ENCODE measurements at places on chromosomes 6 and 20.

DNA sequence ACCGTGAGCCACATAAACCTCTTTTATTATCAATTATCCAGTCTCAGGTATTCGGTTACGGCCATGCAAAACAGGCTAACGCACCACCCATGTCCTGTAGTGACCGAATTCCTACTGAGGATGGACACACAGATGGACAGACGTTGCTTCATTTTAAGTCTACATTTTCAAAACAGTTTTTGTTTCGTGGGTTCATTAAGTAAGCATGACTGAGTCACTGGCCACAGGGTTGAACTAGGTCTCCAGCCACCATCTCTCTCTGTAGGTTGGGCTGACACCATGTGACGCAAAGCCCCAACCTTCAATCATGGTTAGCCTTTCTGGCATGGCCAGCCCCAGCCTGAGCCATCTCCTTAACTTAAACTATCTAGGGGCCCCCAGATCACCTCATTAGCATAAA, 110.0 kb upstream of the SLC22A23 start:
- DNase-seq, result no peak

DNA sequence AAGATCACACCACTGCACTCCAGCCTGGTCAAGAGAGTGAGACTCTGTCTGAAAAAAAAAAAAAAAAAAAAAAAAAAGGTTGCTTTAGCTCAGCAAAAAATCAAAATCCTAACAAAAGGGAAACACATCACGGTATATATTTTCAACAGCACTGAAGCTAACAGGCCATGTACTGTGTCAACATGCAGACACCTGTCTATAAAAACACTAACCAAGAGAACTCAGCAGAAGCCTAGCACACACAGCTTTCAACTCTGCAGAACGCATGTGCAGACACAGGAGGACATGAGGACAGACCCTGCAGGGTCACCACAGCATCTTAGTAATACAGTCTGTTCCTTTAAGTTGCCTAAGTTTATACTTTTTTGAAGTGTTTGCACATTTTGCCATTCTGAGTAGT, 13.5 kb downstream of the NINL start:
- no peak for DNase-seq

DNA sequence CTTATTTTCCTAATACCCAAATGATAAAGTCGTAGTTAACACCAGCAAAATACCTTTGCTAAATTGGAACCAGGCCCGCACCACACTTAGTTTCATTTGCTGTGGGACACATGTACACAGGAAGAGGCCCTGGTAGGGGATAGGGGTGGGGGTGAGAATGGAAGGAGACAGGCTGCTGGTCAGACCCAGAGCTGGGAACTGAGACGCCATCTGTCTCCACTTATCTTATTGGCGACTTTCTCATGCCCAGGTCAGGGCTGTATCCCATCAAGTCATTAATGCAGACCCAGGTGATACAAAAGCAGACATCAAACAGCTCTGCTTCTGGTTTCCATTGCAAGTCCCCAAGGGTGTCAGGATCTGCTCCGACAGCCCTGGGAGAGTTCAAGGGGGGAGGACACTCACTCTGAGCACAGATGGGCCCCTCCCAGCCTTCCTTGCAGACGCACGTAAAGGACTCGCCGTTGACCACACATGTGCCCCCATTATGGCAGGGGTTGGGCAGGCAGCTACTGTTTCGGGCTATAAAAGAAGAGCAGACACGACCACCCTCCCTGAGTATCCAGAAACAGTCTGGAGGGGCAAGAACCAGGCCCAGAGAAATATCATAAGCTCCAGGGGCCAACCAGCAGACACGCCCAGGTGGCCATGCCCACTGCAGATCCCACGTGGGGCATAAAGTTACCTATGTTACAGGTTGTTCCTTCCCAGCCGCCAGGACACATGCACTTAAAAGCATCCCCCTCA, 29.2 kb downstream of the JAG1 start:
- DNase-seq, result no peak

DNA sequence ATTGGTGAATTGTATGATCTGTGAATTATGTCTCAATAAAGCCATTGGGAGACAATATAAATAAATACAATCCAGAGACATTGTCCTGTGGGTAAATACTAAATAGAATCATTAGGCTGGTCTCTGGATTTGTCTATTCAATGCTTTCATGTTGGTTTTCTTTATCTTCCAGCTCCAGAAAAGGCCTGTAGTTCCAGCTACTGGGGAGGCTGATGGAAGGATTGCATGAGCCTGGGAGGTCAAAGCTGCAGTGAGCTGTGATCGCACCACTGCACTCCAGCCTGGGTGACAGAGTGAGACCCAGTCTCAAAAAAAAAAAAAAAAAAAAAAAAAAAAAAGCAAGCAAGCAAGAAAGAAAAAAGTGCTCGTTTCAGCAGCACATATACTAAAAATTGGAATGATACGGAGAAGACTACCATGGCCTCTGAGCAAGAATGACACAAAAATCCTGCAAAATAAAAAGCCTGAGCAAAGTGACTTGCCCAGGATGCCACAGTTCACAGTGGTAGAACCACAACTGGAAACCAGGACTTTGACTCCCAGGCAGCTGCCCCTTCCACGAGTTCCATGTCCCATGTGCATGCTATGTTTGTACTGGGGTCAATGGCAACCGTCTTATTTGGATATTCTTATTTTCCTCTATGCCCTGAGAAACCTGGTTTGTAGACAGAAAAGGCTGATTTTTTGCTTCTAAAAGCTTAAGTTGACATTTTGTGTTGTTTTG, 33.6 kb upstream of the GMPR start:
- no peak for DNase-seq

GRCh38 chr6:140554421-140554820, 1180.0 kb upstream of the CITED2 start:
- no peak for DNase-seq

DNA sequence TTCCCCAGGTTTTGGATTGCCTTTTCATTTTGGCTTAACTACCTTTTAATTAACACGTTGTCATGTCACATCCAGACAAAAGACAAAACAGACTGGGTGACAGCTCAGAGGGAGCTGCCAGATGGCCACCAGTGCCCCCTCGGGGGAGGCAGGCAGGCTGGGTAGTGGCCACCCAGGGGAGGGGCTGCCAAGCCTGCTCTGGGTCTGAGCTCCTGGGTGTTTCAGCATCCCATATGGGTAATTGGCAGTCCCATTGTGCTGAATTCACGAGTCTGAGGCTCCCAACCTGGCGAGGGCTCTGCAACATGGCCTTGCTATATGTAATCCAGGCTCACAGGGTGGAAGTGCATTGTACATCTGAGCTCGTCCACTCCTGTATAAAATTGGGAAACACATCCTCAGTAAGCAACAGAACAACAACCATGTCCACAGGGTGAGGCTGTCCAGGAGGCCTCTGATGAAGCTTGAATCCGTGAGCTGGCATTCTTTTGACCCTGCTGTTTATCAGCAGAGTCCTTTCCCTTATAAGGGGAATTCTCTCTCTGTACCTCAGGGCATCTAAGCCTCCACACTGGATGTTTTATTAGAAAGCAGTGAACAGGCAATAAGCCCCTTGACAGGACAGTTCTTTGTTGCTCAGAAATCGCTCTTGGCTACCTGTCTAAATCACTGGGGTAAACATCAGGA, 111.7 kb upstream of the SLC22A23 start:
- DNase-seq, result no peak

DNA sequence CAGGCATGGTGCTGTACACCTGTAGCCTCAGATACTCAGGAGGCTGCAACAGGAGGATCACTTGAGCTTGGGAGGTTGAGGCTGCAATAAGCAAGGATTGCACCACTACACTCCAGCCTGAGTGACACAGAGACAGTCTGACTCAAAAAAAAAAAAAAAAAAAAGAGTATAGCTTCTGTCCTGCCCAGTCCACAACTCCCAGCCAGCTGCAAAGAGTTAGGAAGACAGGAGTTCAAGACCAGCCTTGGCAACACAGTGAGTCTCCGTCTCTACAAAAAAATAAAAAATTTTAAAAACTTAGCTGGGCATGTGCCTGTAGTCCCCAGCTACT, 28.3 kb upstream of the TLDC2 start:
- DNase-seq, result no peak

DNA sequence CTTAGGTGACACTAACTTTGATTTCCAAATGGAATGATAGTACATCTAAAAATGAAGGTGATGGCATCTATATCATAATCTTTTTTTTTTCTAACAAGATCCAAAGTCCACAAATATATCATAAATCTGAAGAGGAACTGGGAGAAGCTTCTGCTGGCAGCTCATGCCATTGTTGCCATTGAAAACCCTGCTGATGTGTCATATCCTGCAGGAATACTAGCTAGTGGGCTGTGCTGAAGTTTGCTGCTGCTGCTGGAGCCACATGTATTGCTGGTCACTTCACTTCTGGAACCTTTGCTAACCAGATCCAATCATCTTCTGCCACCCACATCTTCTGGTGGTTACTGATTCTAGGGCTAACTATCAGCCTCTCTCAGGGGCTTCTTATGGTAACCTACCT, 27.4 kb upstream of the KHDC1 start:
- no peak for DNase-seq

GRCh38 chr6:46867411-46867810, 54.3 kb downstream of the ADGRF5 start:
- no peak for DNase-seq

DNA sequence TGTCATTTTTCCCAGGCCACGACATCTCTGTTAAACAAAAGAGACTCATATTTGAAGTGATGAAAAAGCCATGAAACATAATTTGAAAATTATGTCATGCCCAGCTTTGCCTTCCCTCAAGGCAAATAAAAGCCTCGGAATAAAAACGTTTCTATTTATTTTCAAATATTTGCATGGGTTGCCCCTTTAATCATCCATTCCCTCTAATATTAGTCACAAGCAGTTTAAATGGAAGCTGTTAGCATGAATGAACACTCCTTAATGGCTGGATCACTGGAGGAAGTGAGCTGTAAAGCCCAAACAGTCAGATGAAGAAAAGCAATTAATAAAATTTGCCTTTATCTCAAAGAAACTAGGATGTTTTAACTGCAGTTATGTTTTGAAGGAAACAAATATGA, 69.3 kb upstream of the STMND1 start:
- no peak for DNase-seq

DNA sequence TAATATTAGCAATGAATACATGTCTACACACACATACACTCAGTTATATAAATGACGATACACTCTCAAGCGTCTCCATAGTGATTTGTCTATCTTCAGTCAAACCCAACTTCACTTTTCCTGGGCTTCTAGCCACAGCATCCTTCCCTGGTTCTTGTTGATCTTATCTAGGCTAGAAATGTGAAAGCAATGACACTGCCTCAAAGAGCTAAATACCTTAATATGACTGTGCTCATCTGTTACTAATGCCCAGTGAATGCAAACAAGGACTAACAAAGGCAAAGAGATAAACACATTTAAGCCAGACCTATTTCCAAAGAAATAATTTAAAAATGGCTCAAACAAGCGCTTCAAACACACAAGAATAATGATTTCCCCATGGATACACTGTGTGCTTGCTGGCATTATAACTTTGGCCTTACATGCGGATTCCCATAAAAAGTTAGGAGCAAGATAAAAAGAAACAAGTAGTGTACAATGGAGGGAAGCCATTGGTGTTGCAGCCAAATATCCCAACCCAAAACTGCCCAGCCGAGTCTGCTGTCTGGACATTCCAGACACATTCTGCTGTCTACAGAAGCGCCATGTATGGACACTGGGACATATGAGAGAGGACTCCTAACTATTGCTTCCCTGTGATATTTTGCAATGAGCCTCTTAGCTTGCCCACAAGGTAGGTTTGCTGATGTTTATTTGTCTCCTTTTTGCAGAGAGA, 19.5 kb upstream of the DAAM2 start:
- DNase-seq, result no peak

- no peak for DNase-seq
Measured at GRCh38 chr6:139175389-139175948, 40.6 kb downstream of the HECA start.

- no peak for DNase-seq
Measured at GRCh38 chr20:23634985-23635767, 2.6 kb downstream of the CST3 start.

DNA sequence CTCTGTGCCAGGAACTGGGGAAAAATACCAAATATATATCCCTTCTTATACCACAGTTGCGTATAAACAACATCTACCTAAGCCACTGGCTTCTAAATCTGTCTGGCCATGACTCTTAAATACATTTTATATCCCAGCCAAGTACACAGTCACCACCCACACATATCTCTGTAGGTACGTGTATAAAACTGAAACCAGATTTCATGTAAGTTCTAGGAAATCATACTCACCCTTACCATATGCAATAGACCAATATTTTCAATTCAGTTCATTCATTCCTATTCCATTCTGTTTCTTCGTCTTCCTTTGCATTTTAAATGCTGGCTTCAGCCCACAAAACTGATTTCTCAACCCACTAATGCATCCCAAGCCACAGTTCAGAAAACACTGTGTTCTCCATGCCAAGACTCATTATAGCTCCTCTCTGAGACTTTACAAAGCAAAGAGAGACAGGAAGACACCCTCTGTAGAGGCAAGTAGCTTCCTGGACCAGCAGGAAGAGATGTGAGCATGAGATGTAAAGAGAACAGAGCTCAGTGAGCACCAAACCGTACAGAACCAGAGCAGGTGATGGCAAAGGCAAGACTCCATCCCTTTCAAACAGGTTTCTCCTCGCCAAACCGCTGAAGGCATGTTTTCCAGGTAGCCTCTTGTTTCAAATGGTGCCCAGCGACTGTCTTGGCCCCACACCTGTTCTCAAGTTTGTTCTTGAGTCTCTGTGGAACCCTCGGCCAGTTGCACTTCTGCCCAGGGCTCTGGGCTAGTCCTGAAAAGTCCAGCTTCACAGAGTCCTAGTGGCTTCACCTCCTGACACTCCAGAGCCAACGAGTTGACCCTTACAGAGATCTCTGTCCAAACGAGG, 18.7 kb downstream of the FAM50B start:
- DNase-seq, result no peak

DNA sequence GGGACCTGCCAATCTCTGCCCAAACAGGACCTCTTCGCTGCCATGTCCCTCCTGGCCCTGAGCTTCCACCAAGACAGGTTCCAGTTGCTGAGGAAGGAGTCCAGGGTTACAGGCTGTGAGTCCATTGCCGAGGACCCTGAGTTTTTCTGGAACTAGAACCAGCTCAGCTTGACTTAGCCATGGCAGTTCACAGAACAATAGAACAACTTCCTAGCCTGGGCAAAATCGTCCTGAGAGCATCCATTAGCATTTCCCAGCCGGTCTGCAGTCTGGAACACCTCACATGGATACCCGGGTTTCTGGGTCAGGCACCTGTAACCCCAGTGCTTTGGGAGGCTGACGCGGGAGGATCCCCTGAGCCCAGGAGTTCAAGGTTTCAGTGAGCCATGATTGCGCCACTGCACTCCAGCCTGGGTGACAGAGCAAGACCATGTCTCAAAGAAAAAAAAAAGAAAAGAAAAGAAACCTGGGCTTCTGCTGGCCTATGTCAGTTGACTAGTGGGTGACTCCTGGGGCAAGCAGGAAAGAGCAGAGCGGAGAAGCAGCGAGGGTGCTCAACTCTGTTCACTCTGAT, 90.3 kb downstream of the TCP11 start:
- no peak for DNase-seq

- DNase-seq, result no peak
Measured at GRCh38 chr6:33488339-33488738, 34.0 kb downstream of the ZBTB9 start.

GRCh38 chr6:21504790-21505189, 88.8 kb upstream of the SOX4 start:
- DNase-seq, result no peak
